ENCODE measurements at places on chromosomes 5 and 9. TPM values are rescaled to one million over a fixed set of nuclear protein-coding genes. Genes with fewer than 3 reads are reported as not detected.

DNA sequence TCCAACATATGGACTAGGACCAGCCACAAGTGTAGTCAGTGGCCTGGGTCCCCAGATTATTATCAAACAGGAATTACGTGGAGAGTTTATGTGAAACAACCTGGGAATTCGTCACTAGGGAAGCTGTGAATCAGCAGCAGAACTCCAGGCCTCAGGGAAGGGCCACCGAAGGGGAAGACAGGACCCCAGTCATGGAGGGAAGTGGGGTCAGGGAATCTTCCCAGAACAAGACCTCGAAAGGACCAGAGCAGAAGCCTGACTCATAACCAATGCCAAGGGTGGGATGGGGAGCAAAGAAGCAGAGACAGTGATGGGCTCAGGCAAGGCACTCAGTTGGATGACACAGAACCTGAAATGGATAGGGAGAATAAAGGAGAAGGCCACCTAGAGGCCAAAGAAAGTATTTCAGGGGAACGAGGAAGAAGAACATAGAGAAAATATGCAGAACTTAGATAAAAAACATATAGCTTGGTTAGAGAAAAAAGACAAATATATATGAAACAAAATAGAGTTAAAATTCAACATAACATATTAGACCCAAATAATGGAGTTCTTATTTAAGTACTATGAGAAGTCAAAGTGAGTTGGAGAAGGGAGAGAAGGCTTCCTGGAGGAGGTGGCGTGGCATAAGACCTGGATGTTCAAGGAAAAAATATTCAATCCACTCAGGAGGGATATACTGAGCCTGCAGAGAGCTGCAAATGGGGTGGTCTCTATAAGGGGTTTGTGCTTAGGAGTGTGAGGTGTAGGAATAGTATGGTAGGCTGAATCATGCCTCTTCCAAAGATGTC, 66.7 kb upstream of the CAST start:
- no peak for DNase-seq

DNA sequence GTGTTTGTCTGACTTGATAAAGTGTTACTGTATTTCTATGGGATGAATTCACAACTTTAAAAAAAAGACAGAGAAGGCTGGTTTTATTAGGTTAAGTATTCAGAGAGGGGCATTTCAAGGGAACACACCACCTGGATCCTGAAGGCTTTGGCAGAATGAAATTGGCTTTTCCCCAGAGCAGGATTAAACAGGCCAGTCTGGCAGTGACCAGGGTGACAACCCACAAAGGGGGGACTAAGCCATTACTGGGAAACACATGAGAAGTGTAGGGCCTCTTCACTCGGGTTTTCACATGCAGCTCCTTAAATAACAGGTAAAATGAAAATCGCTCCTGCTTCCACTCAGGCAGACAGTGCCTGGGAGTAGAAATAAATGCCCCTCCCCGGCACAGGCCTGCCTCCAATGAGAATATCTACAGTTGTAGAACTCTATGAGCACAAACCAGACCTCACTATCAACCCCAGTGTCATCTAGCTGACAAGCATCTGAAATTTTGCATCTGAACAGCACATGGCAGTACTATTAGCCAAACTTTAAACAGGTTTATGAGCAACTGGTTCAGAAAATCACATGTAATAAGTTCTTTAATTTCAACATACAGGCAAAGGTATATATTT, 85.8 kb downstream of the LHFPL2 start:
- no peak for DNase-seq

The C9orf50 gene
- not detected for total RNA-seq

DNA sequence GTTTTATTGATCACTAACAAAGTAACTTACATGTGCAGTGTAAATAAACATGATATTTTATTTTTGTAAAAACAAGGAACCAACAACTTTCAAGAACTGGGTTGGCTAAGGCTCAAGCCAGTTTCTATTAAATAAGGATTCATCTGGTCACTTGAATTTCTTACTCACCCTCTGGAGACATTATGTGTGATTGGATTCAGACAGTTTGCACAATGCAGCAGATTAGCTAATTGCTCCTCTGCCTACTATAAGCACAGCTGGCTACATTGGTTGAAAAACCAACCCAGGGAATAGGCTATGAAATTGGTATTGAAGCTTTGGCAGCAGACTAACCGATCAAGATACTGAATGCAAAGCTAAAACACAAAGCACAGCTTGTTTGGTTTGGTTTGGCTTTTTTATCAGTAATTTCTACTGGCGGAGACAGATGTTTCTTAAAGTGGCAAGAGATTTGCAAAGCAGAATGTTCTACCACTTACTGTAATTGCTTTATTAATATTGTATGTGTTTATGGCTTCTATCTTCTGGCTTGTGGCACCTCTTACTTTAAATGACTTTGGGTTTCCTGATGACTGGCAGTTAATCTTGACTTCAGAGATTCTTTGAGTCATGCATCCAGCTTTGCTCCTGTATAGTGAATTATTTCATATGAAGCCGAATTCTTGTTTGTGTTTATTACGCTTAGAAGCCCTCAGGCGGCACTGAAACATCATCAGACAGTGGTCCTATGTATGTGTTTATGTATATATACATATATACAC, 231.5 kb downstream of the MPDZ start:
- no peak for DNase-seq

GRCh38 chr5:138033386-138033808, 518 bp upstream of the FAM13B start:
- no peak for DNase-seq

DNA sequence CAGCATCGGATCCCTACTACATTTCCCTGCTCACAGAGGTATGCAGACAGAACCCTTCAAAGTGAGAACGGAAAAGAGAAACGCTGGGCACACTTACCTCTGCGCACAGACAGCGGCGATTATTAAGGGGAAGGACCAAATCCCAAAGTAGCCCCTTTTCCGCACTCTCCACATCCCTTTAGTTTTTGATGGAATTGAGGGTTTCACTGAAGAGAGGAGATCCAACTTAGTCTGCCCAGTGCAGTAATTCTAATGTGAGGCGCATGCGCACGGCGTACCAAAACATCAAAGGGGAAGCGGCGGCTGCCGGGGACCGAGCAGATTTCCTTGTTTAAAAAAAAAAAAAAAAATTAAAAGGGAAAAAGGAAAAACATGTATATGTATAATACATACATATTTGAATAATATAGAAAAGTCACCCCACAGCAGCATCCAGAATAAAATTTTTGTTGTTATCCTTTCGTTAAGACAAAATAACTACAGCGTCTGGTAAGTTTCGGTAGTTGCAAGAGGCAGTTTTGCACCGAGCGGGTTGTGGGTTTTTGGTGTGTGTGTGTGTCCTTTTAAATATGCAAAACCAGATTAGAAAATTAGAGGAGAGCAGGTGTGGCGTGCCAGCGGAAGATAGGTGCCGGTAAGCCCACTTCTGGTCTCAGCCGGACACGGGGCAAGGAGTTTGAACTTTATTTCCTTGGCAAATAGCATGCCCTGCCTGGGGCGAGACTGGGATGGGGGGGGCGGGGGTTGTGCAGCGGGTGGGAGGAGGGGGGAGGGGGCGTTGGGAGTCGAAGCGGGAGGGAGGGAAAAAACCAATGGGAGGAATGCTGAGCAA, at the start of gene GABRB2:
Gene GABRB2 (minus strand): TSS at position 256 of the 832 bp plus-strand sequence. CDS start 82 bp downstream, at position 174.
- no peak for DNase-seq

The SEC61B gene
- total RNA-seq, result 50.5 TPM

DNA sequence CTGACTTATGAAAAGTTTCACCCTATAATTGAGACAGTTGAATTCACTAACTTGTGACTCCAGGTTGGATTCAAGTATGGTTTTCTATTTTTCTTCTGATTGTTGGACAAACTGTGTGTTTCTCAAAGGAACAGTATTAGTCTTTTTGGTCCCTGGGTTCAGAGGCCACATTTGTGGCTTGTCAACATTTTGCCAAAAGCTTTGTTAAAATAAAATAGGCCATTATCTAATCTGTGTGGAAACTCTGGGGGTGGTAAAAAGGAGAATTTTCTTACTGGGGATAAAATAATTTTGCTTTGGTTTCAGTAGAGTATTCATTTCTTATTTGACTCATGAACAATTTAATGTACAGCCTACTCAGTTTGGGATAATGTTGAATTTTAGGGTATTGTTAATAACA, 166.3 kb downstream of the TMEM167A start:
- no peak for DNase-seq

- DNase-seq, result no peak
Observed at GRCh38 chr5:33260098-33260497, 180.7 kb upstream of the TARS1 start.

DNA sequence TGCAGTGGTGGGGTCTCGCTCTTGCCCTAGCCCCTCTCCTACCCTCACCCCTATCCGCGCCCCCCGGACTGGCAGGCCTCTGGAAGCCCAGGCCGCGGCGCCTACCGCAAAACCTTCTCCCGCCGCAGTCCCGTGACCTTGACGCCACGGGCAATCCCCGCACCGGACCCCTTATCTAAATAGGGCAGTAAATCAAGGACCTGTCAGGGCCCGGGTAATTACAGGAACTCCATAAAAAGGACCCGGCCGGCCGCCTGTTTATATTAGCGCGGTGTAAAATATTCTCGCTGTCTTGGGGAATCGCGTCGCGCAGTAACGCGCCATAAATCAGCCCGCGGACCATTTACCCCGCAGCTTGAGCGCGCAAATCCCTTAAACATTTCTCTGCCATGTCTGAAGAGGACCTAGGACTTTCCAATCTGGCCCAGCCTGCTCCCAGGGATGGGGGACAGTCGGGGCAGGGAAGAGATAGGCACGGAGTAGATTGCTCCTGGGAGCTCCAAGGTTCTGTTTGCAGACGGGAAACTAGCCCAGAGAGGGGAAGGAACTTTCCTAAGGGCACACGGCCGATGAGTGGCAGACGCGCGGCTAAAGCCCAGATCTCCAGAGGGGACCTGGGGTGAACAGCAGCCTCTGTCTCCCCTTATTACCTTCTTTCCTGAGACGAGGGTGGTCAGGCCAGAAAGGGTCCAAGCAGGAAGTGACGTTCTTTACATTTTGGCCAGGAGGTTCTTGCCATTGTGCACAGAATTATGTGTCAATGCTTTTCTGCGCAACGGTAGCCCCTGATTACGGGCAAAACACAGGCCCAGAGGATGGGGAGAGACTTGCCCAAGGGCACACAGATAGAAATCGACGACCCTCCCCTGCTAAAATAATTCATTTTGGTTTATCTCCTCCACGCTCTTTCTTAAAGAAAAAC, 4.8 kb upstream of the HAND1 start:
- DNase-seq, result no peak

GRCh38 chr9:87139099-87139730, 191.9 kb upstream of the GAS1 start:
- DNase-seq, result no peak

DNA sequence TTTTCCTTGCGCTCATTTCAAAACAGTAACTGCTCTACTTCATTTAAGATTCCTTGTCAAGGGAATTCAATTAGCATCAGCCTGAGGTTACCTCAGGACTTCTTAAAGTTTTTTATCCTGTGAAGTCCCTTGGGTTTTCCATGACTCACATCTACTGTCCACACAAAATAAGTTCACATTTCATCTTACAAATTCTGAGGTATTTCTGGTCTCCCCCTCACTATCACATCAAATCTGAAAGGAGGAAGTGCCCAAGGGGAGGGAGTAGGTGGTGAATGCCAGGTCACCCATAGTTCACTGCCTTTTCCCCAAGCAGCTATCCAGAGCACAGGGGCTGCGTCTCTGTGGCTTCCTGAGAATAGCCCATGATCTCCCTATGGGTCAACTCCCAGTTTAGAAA, 227.1 kb upstream of the NREP start:
- DNase-seq, result no peak

GRCh38 chr9:133971981-133972941, 19.9 kb downstream of the VAV2 start:
- DNase-seq, result no peak

The IFNA21 gene
- total RNA-seq, result not detected

All from gastrocnemius medialis (tissue), 4 donors.